Activated CD4-positive, alpha-beta T cell treated with anti-CD3 and anti-CD28 coated beads, Interleukin-2, amount 50 U/mL, for 4 hours (primary cell): ENCODE measurements at places on chromosomes 6 and 20.

- DNase-seq = no peak
These were observed 215.2 kb downstream of the PTPRK start for GRCh38 chr6:128305228-128305627.

DNA sequence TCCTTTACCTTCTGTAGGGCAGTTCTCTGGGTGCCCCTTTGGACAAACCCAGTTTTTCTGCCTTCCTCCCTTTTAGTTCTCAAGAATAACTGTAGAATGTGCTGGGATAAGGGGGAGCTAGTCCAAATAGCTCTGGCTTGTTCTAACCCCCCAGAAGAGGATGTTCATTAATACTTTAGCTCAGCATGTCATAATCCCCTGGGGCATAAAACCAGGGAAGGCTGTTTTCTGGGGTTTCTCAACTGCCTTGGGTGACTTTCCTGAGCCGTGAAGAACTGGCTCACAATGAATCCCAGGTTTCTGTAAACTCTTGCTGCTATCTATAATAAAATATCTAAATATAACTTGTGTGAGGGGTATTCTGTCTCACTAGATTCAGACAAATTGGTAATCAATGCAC lies 44.5 kb upstream of the RNF217 start:
- DNase-seq = no peak

- no peak for DNase-seq
These were observed 733.3 kb upstream of the SLC35B3 start for GRCh38 chr6:9168669-9169068.

DNA sequence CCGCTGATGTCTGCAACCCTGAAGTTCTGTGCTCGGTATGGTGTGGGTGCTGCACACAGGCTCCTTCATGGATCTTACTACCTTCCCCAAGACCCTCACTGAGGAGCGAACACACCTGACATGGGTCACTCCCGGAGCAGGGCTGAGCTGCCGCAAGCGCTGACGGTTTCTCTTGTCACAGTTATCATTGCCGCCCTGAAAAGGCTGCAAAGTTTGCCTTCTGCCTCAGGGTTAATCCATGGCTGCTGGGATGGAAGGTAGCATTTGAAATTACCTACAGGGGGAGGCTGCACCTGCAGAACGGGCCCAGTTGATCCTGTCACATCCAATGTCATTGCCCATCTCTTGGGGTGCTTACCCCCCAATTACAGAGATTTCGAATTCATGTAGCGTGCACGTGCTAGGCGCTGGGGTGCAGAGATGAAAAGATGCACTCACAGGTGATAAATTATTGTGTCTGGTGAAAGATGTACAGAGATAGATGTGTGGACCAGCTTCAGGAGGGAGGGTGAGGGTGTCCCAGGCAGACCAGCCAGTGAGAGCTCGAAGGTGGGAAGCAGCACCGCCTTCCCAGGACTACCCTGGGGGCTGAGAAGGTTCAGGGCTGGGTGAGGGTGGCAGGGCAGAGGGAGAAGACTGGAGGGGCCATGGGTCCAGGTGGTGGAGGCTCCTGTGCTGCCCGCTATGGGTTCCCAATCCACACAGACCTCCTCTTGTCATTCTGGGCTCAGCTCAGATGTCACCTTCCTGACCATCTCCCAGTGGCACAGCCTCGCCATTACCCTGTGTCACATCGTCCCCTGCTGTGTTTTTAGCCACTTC lies 120.1 kb downstream of the SYCP2 start:
- DNase-seq = no peak

DNA sequence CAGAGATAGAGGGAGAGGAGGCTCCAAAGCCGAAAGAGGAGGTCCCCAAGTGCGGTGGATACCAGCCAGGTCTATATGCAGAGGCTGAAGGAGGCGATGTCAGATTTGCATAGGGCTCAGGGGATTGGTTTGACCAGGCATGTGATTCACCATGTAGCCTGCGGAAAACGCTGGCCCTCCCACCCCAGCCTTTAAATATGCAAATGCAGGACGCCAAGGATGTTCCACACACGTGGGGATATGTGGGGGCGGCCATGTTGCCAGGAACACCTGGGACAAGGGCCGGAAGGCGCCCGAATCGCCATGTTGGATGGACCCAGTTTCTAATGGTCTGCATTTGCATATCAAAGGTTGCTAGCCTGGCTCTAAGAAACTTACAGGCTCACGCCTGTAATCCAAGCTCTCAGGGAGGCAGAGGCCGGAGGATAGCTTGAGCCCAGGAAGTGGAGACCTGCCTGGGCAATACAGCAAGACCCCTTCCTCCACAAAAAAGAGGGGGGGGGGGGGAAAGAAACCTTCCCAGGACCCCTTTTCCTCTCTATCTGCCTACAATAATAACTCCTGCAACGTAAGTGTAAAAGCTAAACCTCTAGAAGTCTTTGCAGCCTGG lies 110.5 kb downstream of the TULP4 start:
- DNase-seq = no peak

GRCh38 chr6:163354761-163355425 lies 59.6 kb upstream of the QKI start:
- no peak for DNase-seq

DNA sequence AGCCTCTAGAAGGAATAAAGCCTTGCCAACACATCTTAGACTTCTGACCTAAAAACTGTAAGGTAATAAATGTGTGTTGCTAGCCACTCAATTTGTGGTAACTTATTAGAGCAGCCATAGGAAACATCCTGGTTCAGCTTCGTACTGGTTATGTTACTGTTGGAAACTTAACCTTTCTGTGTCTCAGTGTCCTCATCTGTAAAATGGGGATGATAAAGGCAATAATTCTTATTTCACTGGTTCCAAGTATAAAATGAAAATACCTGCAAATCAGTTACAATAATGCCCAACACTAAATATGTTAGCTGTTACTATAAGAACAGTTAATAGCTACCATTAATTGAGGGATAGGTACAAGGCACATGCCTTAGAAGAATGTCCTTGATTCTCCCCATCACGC lies 14.3 kb upstream of the RBPJL start:
- no peak for DNase-seq

GRCh38 chr6:41092421-41093140 lies 19.8 kb downstream of the NFYA start:
- DNase-seq = no peak

DNA sequence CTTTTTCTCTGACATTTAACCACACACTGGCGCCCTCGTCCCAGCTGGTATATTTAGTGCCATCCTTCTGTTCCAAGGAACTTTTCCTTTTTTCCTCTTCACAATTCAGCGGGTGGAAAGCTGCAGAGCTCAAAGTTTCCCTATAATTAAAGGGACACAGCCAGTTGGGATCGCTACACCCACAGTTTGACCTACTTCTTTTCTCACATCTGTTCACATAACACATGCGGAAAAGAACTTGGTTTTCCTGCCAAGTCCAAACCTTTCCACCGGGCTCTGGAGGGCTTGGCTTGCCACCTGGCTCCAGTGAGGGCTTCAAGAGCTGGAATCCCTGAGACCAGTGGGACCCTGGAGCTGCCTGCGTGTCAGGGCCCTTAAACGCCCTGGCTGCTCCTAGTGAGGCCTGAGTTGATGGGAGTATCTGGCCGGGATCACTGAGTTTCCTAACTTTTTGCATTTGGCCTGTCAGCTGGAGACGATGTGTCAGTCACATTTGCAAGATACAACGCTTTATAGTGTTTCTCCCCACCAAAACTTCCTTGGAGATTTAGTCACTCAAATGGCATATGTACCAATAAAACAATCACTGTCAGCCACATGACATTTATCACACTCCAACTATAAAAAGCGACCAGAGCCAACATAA lies 176.0 kb downstream of the SASH1 start:
- DNase-seq = no peak

GRCh38 chr6:996271-996852 lies 303.4 kb upstream of the EXOC2 start:
- DNase-seq = no peak

DNA sequence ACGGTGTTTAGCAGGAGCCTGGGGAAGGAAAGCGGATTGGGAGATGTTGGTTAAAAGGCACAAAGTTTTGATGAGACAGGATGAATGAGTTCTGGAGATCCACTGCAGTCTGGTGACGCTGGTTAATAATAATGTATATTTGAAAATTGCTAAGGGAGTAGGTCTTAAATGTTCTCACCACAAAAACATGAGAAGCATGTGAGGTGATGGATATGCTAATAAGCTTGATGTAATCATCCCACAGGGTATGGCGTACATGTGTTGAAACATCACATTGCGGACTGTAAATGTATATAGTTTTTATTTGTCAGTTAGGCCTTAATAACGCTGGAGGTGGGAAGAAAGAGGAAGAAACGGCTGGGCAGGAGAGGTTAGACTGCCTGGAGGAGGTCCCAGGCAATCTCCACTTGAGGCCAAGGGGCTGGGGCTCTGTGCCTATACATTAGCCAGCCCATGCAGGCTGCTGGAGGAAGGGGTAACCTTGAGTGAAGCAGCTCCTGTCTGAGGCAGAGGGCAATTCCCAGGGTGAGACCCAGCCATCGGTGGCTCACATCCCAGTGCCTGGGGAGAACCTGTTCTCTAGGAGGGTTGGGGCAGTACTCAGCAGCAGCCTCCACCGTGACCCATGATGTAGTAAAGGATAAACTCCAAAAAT lies 188.2 kb upstream of the QKI start:
- DNase-seq = no peak

GRCh38 chr20:49656304-49656703 lies 57.4 kb downstream of the B4GALT5 start:
- DNase-seq = no peak

- DNase-seq = no peak
These were observed 207.7 kb upstream of the PTCHD4 start for GRCh38 chr6:48318670-48319069.

DNA sequence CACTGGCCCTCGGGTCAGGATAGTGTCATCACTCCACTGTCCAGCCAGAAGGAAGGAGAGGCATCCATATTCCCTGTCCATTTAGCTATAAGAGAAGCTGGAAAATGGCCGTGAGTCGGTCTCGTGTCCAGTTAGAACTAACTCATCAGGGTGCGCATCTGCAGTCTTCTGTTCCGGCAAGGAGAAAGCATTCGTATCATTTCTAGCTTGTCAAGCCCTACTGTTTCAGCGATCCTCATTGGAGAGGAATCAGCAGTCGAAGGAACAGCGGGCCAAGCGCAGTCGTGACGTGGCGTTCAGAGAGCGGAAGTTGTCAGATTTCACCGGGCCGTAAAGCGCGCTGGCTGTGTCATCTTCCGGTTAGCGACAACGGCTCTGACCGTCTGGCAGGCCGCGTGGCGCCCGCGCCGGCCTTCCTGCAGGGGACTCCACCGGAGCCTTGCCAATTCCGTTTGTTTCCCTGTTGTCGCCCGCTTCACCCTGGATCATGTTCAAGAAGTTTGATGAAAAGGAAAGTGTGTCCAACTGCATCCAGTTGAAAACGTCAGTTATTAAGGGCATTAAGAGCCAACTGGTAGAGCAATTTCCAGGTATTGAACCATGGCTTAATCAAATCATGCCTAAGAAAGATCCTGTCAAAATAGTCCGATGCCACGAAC lies 32.9 kb downstream of the HM13 start:
- peak; percentile 75 for DNase-seq

GRCh38 chr20:57412347-57413029 lies 21.3 kb downstream of the RBM38 start:
- DNase-seq = no peak

GRCh38 chr6:501891-502601 lies 110.5 kb downstream of the IRF4 start:
- DNase-seq = peak; percentile 71

DNA sequence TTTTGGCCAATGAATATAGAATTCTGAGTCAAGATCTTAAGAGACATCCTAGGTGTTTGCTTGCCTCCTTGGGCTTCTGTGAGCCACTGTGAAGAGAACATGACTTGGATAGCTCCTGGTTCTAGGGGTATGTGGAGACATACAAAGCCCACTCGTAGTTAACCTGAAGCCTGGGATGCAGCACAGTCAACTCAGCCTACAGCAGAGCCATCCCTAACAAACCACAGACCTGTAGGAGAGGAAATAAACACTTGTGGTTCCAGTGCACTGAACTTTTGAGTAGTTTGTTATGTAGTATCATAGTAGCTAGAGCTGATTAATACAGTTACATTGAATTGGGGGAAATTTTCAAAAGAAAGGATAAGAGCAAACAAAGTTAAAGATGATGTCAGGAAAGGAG lies 474.4 kb upstream of the HSF2 start:
- no peak for DNase-seq

DNA sequence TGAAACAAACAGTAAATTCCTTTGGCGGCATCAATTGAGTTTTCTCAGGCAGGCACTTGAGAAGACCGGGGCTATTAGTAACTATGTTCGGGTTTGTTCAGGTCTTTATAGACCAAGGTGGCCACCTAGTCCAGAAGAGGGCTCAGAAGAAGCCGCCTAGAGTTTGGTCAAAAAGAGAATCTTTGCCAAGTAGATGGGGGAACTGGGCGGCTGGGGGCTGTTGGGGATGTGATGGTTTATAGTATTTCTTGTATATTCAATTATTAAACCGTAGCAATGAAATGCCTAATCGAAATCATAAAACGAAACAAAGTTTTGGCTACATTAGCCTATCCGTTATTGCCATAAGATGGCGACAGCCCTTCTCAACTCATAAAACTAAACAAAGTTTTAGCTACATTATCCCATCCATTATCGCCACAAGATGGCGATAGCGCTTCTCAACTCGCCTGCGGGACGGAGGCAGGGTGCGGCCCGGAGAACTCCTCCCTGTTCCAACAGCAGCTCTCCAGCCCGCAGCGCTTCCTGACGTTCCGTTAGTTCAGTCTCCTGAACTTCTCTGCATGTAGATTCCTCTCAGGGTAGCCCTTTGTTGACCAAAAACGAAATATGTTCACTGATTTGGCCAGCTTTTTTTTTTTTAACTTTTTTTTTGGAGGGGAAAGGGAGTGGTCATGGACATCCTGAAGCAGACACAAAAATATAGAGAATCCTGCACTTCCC lies 120.5 kb upstream of the PRSS16 start:
- peak; percentile 78 for DNase-seq

DNA sequence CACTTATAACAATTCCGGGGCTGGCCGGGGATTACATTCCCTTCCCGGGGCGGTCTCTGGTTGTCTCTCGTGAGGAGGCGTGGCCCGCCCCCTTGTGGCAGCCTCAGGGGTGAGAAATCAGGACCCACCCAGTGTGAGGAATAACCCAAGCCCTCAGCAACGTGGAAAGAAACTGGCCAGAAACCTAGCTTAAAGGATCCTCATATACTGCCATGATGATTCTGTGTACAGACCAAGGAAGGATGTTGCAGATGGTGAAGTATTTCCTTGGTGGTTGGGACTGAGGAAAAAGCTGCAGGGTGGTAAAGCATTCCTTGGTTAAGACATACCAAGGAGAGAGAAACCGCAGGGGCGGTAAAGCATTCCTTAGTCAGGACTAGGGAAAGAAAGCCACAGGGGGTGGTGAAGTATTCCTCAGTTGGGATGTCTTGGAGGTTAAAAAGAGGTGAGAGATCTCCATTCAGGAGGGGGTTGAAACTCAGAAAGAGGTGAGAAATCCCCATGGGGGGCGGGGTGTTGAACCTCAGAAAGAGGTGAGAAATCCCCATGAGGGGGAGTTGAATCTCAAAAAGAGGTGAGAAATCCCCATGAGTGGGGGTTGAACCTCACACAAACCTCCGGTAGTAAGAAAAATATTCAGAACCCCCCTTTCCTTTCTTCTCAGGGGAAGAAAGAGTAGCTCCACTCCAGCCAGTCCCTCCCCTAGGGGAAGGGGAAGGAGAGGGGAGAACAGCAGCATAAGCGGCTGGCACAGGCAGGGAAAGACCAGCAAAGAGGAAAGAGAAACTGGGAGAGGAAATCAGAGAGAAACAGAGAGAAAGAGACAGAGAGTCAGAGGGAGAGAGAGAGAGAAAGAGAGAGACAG lies 238.1 kb downstream of the RNGTT start:
- no peak for DNase-seq
